ENCODE measurements at places on chromosomes 3 and 15.

- no peaks in the 10 kb centered on the region for H3K4me1 ChIP-seq
- no peak overlapping the region for H3K4me3 ChIP-seq
- no peak overlapping the region for H3K27ac ChIP-seq
- H3K36me3 ChIP-seq = no peaks in the 10 kb centered on the region
- DNase-seq = no peak
- H3K27me3 ChIP-seq = no peaks in the 10 kb centered on the region
Observed at GRCh38 chr3:120304616-120305015, 19.6 kb upstream of the GPR156 start.

- no peaks in the 10 kb centered on the region for H3K36me3 ChIP-seq
- no peak for DNase-seq
- H3K27me3 ChIP-seq = no peaks in the 10 kb centered on the region
- H3K4me3 ChIP-seq = no peak overlapping the region
- no peaks in the 10 kb centered on the region for H3K4me1 ChIP-seq
Observed at GRCh38 chr3:151620071-151620470, 113.7 kb upstream of the AADACL2 start.

GRCh38 chr15:94185547-94186236 lies 45.7 kb upstream of the MCTP2 start:
- peak; percentile 31 for DNase-seq
- H3K27ac ChIP-seq = no peak overlapping the region
- no peaks in the 10 kb centered on the region for H3K4me1 ChIP-seq
- no peaks in the 10 kb centered on the region for H3K27me3 ChIP-seq
- no peak overlapping the region for H3K4me3 ChIP-seq
- H3K36me3 ChIP-seq = no peaks in the 10 kb centered on the region

DNA sequence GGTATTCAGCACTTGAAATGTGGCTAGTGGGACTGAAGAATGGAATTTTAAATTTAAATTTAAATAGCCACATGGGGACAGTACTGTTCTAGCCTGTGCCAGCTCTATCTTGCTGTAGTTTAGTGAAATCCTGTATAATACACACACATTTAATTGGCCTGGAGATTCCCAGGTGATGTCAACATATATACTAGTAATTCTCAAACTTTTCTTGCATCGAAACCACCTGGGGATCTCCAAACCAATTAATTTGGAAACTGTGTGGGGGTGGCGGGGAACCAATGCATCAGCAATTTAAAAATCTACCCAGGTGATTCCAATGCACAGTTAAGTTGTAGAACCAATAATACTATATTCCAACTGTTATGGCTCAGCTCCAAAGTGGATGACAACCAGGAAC lies 228.9 kb upstream of the MRPL3 start:
- no peak for DNase-seq
- no peaks in the 10 kb centered on the region for H3K27me3 ChIP-seq
- H3K36me3 ChIP-seq = no peaks in the 10 kb centered on the region
- H3K4me1 ChIP-seq = no peaks in the 10 kb centered on the region
- H3K4me3 ChIP-seq = no peak overlapping the region
- no peak overlapping the region for H3K27ac ChIP-seq

DNA sequence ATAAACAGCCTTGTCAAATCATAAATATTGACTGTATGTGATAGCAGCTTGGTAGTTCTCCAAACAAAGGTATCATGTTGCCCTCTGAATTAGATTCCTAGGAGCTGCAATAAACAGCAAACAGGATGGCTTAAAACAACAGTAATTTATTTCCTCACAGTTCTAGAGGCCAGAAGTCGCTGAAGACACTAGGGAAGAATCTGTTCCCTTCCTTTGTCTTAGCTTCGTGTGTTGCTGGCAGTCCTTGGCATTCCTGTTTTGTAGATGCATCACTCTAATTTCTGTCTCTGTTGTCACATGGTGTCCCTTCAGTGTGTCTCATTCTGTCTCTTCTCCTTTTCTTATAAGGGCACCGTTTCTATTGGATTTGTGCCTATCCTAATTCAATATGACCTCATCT lies 679.3 kb downstream of the OTOL1 start:
- DNase-seq = no peak
- H3K4me3 ChIP-seq = no peak overlapping the region
- no peaks in the 10 kb centered on the region for H3K36me3 ChIP-seq
- H3K27ac ChIP-seq = no peak overlapping the region
- H3K27me3 ChIP-seq = no peaks in the 10 kb centered on the region
- H3K4me1 ChIP-seq = no peaks in the 10 kb centered on the region

DNA sequence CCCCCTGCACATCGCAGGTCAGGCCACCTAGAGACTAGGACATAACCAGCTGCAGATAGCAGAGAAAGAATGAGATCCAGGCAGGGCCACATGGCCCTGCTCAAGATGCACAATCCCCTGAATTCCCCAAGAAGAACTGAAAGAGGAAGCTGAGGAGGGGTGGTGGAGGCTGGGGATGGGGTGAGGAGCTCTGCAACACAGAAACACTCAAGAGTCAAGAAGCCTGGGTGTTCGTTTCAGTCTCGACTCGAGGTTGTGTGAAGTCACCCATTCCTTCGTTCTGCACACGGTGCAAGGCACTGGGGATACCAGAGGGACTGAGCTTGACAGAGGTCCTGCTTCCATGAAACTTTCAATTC lies 62.0 kb downstream of the TLE3 start:
- no peaks in the 10 kb centered on the region for H3K4me1 ChIP-seq
- no peaks in the 10 kb centered on the region for H3K27me3 ChIP-seq
- no peak overlapping the region for H3K4me3 ChIP-seq
- no peaks in the 10 kb centered on the region for H3K36me3 ChIP-seq

- no peaks in the 10 kb centered on the region for H3K36me3 ChIP-seq
- H3K27ac ChIP-seq = no peak overlapping the region
- no peak overlapping the region for H3K4me3 ChIP-seq
- H3K4me1 ChIP-seq = no peaks in the 10 kb centered on the region
Observed at GRCh38 chr3:170044271-170044670, 6.5 kb downstream of the GPR160 start.

DNA sequence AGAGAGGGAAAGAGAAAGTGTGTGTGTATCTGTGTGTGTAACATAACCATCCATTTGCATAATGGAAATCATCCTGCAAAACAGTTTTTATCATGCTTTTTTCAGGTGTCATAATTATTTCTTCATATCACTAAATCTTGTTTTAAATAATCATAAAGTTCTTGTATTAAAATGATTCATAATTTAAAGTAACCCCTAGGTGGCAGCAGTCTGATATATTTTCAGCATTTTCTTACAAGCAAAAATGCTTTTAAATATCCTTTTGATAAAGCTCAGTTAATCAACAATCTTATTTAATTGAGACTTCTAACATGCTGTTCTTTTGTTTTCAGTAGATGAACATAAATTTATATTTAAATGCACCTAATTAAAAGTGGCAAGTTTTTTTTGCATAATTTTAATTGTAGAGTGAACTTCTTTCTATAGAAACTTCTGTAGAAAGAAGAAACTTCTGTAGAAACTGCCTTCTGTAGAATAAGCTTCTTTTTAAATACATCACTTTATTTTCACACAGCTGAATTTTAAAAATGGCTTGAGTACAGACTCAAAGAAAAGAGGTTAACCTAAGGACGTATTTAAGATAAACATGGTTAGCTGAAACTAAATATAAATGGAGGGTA lies 72.5 kb downstream of the OPA1 start:
- H3K4me1 ChIP-seq = no peaks in the 10 kb centered on the region
- H3K36me3 ChIP-seq = peaks cover 13% of the 10 kb centered on the region
- no peak overlapping the region for H3K4me3 ChIP-seq
- DNase-seq = peak; percentile 2
- H3K27ac ChIP-seq = no peak overlapping the region

DNA sequence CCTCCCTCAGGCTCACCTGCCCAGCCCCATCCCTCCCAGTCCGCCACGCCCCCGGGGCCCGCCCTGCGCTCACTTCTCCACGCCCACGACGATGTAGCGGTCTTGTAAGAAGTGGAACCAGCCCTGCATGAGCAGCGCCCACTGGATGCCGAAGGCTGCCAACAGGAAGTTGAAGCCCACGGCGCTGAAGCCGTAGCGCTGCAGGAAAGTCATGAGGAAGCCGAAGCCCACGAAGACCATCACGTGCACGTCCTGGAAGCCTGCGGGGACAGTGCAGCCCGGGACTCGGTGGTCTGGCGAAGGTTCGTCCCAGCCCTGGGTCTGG lies 9.7 kb downstream of the RHCG start:
- no peak overlapping the region for H3K27ac ChIP-seq
- no peak overlapping the region for H3K4me3 ChIP-seq
- no peaks in the 10 kb centered on the region for H3K4me1 ChIP-seq
- no peaks in the 10 kb centered on the region for H3K27me3 ChIP-seq

Measured in trophoblast cell (in vitro differentiated cells and primary cell).